ENCODE measurements at places on chromosomes 13 and 19. TPM values are rescaled to one million over a fixed set of nuclear protein-coding genes. Genes with fewer than 3 reads are reported as not detected.

DNA sequence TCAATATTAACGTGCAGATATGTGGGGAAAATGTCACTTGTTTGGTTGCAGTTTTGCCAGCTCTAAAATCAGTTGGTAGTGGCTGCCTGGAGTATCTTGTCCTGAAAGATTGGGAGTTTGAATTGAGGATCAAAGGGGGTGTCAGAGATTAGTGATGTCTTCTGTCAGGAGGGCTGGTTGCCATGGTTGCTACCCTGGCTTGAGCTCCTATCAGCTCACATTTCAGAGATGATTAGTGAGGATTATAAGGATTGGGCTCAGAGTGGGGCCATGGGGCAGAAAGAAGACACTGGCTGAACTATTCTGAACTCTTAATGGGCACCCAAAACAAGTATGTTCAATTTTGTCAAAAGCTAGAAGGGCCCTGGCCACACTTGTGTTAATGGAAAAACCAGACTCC is 95.5 kb upstream of the RNF113B start:
- no peak for DNase-seq

GRCh38 chr19:1911098-1911497 is 5.9 kb downstream of the ADAT3 start:
- no peak for DNase-seq

DNA sequence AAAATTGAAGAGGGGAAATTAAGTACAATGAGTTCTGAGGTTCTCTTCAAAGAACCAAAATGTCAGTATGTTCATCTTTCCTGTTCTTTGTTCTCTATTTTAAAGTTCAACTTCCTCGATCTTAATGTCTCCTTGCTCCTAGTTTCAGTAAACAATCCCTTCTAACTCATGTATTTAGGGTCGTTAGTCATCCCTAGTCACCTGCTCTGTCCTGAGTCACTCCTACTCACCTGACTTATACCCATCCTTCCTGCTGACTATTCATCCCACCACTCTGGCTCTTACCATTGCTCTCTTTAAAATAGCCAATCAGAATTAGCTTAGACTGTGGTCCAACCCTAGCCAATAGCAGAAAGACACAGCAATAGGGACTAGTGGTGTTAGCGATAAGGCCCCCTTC is 24.3 kb downstream of the ZNF90 start:
- DNase-seq: no peak

DNA sequence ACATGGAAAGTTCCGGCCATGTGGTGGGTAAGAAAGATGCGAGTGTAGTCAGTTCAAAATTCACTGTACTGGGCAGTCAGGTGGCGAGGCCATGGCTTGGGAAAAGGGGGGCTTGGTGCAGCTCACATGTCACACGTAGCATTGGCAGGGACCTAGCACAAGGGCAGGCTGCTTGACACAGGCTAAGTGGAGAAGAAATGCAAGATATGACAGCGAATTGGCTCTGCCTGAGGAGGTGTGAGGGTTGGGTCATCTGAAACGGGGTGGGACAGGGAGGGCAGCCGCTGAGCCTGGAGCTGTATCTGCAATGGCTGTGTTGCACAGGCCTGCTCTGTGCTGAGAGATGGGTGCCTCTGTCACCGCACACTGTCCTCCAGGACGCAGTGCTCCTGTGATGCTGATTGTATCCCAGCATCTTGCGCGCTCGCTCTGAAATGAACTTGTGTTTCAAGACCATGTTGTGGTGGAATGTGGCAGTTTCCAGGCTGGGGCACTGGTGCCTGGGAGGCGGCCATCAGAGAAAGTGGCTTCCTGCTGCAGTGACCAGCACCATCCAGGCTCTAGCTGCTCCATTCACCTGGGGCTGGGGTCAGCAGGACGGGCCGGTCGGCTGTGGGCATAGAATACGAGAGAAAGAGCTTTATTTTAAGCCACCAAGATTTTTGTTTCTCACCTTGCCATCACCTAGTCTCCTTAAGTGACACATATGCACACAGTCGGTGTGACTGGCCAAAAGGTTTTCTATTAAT is 70.3 kb downstream of the TEX29 start:
- DNase-seq: no peak

Gene TSHZ3
- total RNA-seq: 45.5 TPM

All from esophagus muscularis mucosa (tissue), 4 donors.